H54 (cell line): ENCODE measurements at places on chromosomes 7 and 10.

DNA sequence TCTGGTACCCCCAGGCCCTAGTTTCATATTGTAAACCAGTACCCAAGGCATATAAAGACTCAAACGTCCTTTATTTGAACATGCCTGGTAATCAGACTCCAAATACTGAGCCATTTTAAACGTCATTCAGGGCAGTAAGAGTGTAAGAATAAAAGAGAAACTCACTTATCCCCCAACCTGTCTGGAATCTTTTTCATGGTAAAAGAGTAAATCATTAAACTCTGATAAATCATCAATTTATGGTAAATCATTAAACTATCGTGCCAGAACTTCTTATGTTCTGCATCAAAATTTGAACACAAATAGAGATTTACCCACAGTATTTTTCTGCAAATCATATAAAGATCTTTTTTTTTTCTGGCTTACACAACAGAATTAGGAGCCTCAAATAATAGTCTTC is 734.3 kb upstream of the POT1 start:
- no peak for DNase-seq

DNA sequence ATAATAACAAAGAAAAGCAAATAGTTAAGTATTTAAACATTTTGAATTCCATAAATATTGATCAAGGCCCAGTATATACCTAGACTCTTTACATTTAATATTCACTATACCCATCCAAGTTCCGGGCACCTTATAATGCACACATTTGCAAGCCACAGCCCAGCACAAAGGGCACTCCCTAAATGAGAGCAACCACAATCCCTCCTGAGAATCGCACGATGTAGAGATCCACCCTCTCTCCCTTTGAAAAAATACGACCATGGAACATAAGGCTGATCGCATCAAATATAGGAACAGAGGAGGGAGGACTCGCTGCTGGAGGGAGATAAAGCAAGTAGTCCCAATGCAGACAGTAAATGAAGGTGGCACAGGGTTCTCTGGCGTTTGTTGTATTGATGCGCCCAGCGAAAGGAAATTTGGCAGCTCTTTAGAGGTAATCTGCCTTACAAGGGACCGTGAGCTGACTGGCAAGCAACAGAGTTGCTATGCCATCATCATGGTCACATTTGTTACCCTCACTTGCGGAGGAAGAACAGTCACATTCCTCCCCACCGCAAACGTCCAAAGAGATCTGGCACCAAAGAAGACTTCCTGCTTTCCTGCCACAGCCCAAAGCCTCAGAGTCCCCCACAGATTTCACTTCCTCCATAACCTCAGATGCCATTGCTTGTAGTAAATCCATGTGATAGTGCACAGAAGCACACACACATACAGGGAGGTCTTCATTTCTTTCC is 16.1 kb upstream of the TAS2R40 start:
- no peak for DNase-seq

DNA sequence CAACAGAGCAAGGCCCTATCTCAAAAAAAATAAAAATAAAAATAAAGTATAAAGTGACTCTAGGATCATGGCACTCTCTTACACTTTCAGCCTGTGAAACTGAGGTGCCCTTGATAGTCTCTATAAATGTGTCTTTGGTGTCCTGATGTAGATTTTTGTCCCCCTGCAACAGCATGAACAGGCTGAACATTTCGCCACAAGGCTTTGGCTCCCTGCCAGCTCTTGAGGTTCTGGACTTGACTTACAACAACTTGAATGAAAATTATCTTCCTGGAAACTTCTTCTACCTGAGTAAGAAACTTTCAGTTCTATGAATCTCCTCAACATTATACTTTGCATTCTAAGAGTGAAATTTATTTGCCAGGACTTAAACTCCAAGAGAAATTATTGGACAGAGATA is 48.1 kb upstream of the BMS1 start:
- no peak for DNase-seq

GRCh38 chr7:106062006-106062405 is 50.1 kb downstream of the SYPL1 start:
- DNase-seq = peak; percentile 70

GRCh38 chr10:70302292-70302691 is 18.5 kb upstream of the NPFFR1 start:
- no peak for DNase-seq

- no peak for DNase-seq
Measured at GRCh38 chr7:45401851-45402250, 172.3 kb upstream of the ADCY1 start.

DNA sequence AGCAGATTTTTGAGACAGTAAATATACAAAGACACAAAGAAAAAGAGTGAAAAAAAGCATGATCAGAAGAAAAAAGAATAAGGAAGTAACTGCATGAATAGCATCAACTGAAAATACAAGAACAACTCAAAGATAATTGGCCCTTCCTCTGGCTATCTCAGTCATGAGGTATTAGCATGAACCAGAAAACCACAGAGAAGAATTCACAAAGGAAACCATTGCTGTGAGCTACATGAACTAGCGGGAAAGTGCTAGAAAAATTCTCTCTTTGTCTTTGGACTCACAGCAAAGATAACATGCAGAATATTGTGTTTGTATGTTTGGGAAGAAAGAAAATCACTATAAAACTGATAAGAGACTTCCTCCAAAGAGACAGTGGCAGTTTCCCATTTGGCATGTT is 82.9 kb downstream of the SORCS1 start:
- DNase-seq = no peak

GRCh38 chr7:139669106-139670061 is 108.4 kb downstream of the HIPK2 start:
- DNase-seq = no peak

DNA sequence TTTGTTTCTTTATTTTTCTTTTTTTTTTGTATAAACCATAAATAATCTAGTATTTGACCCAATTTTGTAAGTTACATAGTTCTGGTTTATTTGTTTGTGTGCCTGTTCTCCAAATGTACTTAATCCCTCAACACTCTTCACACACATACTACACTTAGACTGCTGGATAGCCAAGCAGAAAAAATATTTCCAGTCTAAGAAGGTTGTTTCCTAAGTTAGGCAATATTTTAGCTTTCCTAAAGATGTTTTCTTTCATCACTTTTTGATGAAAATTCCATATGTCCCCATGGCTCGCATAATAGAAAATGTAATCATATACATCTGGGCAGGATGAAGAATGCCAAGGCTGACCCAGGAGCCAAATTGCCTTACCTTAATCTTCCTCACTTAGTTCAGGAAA is 105.3 kb downstream of the PPP1R3A start:
- DNase-seq = no peak

GRCh38 chr10:103980288-103980906 is 13.5 kb downstream of the SLK start:
- DNase-seq = no peak

DNA sequence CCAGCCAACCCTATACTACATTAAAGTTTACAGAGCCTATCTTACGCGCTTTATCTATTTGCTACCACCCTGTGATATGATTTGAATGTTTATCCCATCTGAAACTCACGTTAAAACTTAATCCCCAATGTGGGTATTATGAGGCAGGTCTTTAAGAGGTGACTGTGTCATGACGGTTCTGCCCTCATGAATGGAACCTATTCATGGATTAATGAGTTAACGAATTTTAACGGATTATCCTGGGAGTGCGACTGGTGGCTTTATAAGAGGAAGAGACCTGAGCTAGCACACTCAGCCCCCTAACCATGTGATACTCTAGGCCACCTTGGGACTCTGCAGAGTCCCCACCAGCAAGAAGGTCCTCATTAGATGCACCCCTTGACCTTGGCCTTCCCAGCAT is 37.8 kb downstream of the SRPK2 start:
- no peak for DNase-seq

DNA sequence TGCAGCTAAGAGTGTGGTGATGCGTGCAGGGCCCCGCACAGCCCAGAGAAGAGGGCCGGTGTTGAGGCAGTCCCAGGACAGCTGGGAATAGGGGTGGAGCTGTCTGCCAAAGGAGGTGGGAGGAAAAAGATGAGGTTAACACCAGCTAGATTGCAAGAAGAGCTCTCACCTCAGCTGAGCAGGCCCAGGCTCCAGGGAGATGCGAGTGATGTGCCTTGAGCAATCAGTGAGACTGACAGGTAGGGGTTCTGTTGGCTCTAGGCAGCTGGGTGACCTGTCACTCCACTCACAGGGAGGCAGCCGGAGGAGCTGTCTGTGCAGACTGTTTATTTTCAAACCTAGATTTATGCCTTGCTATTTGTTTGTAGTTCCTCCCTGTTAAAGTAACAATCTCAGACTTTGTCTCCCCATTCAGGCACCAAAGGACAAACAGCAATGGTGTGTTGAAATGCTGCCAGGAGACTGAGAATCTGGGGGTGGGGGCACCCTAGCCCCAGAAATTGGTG is 205.1 kb upstream of the CXCL12 start:
- DNase-seq = no peak

DNA sequence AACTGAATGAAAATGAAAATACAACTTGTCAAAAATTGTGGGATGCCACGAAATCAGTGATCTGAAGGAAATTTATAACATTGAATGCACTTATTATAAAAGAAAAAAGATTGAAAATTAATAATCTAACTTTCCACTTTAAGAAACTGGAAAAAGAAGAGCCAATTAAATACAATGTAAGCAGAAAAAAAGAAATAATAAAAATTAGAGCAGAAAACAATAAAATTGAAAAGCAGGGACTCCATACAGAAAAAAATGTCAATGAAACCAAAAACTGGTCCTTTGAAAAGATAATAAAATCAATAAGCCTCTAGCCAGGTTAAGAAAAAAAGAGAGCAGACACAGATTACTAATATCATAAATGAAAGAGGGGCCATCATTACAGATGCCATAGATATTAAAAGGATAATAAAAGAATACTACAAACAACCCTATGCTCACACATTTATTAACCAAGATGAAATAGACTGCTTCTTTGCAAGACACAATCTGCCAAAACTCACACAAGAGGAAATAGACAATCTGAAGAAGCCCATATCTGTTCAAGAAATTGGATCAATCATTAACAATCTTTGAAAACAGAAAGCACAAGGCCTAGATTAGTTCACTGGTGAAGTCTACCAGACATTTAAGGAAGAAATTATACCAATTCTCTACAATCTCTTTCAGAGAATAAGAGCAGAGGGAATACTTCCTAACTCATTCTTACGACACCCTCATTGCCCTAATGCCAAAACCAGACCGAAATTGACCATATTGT is 233.8 kb upstream of the NEBL start:
- DNase-seq = no peak

GRCh38 chr7:3431306-3431705 is 130.3 kb downstream of the SDK1 start:
- DNase-seq = no peak

- DNase-seq = no peak
Measured at GRCh38 chr10:23116486-23117205, 21.3 kb downstream of the MSRB2 start.

DNA sequence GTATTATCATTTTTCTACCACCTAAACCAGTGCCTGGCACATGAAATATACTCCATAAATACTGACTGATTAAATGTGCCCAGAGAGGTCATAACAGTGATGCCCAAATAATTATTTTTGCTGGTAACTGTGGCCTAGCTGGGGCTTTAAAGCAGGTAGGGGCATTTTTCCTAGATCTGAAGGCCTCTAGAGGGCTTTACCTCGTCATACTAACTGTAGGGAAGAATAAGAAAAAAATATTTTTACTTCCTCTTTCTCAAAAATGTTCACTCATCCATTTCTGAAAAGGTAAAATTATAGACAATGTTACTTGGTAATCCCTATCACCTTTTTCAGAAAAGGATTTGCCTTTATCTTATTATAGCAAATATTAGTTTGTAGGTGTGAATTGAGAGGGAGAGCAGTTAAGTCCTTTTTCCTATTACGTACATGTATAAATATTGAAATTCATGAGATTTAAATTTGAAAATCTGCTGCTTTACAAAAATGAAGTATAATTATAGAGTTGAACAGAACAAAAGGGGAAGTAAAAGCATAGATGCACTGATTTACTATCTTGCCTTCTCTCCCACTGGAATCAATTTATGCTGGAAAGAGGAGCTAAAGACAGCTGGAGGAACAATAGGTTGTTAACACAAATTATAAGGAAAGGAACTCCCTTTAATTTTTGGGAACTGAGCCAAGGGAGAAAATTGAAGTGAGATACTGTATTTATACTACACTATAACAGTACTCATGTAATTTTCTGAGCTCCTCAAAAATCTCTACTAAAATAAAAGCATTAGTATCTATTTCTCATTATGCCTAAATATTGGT is 71.5 kb upstream of the NOBOX start:
- DNase-seq = no peak

DNA sequence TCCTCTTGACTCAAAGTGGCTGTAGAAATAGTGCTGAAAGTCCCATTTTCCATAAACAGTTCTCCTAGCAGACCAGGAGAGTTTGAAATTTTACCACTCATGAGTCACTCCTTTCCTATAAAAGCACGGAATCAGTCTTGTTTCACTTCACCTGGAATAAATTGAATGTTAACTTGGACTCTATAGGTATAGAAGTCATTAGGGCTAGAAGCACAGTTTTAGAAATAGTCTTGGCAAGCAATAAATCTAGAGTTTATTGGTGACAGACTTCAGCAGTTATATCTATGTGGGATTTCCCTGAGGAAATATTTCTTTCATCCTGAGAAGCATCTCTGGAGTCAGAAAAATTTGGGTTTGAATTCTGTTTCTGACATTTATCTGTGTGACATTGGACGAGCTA is 212.4 kb downstream of the RNLS start:
- DNase-seq = no peak

DNA sequence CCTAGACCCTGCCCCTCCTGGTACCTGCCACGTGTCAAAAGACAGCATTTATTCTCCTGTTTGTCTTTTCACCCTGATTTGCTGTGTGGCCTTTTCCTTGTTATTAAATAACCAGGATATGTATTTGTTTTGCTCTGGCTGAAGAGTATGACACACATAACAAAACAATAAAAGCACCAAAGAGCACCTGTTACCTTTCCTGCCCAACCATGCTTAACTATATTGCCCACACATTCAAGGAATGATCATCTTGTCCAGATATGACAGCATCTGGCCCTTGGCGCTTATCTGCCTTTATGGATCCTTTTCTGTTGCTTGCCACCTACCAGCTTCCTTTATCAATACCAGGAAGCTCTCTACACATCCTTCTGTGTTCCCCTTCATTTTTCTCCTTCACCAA is 357.7 kb downstream of the FGFR2 start:
- DNase-seq = no peak

GRCh38 chr7:134995239-134996096 is 9.2 kb downstream of the AGBL3 start:
- DNase-seq = no peak

- DNase-seq = no peak
Measured at GRCh38 chr10:3196958-3197347, 24.4 kb upstream of the PITRM1 start.

- no peak for DNase-seq
Measured at GRCh38 chr7:102291056-102291915, 4.6 kb downstream of the SH2B2 start.

DNA sequence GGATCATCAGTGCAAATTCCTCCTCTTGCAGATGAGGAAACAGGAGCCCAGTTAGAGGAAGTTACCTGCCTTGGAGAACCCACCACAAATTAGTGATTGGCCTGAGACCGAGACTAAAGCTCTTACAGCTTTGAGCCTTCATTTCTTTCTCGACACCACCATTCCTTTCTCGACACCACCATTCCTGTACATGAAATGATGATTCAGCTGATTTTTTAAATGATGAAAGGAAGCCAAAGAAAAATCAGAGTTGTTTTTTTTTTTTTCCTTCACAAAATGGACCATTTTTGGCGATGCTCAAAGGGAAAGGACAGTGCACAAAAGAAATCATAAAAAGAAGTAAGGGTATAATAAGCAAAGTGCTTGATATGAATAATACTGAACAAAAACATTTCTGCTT is 1080.2 kb upstream of the AUTS2 start:
- no peak for DNase-seq

- DNase-seq = no peak
Measured at GRCh38 chr10:44920252-44920651, 9.1 kb downstream of the TMEM72 start.
